ENCODE measurements at places on chromosomes 7 and 10.

- DNase-seq: no peak
Measured at GRCh38 chr7:27235387-27236311, 7.0 kb upstream of the EVX1 start.

DNA sequence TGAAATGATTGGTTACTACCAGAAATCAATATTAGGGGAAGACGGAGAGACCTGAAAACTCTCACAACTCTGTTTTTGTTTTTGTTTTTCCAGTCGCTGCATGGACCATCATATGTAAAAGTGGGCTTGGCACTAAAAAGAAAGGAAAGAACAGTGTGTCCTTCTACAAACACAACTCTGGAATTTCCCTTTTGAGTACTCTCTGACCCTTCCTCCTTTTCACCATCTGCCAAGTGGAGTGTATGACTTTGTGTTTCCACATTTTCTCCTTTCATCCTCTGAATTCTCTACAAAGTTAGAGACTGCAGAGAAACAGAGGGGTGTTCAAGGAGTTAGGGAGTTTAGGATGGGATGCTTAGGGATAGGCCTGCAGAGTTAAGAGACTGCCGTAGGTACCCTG is 92.0 kb downstream of the MDFIC start:
- DNase-seq: no peak

DNA sequence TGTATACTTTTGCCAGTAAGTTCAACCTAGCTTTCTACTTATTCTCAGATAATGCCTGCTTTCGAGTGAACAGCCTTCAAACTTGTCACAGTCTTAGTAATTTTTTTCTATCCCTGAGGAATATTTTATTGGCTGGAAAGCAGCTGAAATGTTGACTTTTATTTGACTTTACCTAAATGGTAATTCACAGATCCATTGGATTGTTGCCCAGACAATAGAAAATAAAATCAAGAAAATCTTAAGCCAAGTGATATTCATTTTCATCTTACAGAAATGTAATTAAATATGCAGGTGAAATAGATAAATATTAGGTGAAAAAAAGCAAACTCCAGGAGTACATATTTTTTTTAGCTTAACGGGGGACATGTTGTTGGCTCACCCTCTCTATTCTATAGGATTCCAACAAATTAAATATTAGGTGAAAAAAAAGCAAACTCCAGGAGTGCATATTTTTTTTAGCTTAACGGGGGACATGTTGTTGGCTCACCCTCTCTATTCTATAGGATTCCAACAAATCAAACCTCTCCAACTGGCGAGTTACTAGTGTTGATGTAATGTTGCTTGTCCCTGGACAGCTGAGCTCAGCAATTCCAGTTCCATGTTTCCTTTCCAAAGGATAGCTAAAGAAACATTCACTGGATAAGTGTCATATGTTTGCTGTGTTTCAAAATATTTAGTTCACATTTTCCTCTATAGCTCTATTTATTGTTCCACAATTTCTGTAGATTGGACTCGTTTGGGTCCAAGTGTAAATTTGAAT is 4.2 kb downstream of the TMEM26 start:
- DNase-seq: no peak

- DNase-seq: no peak
Measured at GRCh38 chr10:110527731-110528171, 30.0 kb downstream of the DUSP5 start.

DNA sequence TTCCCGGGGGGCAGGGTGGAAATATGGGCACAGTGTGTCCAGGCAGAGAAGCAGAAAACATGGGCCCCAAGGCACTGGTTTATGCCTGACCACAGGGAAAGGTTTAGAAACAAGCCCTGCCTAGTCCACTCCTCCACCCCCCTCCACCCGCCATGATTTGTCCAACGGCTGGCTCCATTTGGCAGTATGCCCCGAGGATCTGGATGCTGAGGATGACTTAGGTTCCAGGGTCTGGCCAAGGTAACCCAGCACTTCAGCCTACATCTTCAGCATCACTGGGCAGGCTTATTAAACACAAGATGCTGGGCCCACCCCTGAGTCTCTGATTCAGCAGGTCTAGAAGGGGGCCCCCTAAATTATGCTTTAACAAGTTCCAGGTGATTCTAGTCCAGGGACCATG is 121.9 kb downstream of the RALA start:
- no peak for DNase-seq

GRCh38 chr7:115731796-115732471 is 298.6 kb downstream of the TFEC start:
- no peak for DNase-seq

- no peak for DNase-seq
Measured at GRCh38 chr7:122764020-122764419, 61.3 kb upstream of the RNF148 start.

Data from psoas muscle (tissue), 8 donors.